ENCODE measurements at places on chromosomes 7 and 10.

- no peak for DNase-seq
Observed at GRCh38 chr10:92800134-92800733, 48.1 kb upstream of the EXOC6 start.

GRCh38 chr10:132141076-132141475 lies 45.7 kb upstream of the DPYSL4 start:
- no peak for DNase-seq

DNA sequence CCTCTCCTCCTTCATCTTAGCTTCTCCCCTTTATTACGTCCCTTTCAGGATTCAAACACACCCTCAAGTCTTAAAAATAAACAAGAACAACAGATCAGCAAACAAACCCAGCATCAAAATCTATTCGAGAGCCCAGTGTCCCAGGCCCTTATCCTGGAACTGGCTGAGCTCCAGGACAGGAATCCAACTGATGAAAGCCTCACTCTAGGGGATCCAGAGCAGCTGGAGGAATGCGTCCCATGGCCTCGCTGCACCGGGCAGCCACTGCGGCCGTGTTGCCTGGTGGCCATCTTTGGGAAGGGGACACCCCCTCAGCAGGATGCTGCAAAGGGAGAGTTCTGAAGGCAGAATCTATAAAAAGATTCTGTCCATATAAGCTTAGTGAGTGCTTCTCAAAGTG lies 156.5 kb upstream of the BMPER start:
- DNase-seq: no peak

- peak; percentile 33 for DNase-seq
Observed at GRCh38 chr7:42198974-42199668, 37.9 kb downstream of the GLI3 start.

GRCh38 chr7:105640956-105641810 lies 59.9 kb upstream of the EFCAB10 start:
- DNase-seq: no peak

DNA sequence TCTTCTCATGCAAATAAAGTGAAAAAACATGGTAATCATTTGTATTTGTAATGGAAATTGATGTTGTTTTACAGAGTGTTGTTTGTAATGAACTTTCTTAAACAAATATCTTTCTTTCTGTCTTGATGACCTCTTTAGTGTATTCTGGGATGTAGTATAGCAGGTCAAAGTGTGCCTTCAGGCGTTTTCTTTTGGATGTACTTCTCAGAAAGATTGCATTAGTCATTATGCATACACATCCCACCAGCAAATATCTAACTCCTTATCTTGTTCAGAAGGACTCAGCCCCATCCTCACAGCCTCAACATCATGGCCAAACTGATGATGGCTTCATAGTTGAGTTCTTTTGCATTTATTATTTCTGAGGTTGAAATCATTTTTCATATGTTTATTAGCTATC lies 124.7 kb downstream of the LRRC18 start:
- DNase-seq: no peak

- no peak for DNase-seq
Observed at GRCh38 chr10:114499630-114500190, 95.4 kb upstream of the AFAP1L2 start.

- no peak for DNase-seq
Observed at GRCh38 chr10:102402512-102402896, 7.0 kb downstream of the NFKB2 start.

GRCh38 chr10:126919426-126919825 lies 14.2 kb downstream of the DOCK1 start:
- DNase-seq: no peak

- DNase-seq: no peak
Observed at GRCh38 chr7:115066050-115066449, 144.2 kb downstream of the MDFIC start.

GRCh38 chr10:125249948-125250347 lies 89.6 kb upstream of the CTBP2 start:
- DNase-seq: no peak

GRCh38 chr7:7151285-7151684 lies 31.1 kb upstream of the C1GALT1 start:
- DNase-seq: no peak

- no peak for DNase-seq
Observed at GRCh38 chr10:98030093-98030821, at the start of gene CRTAC1. Gene CRTAC1, minus strand, starts transcription at chr10:98030621. Its CDS starts 149 bp downstream, at chr10:98030472.

DNA sequence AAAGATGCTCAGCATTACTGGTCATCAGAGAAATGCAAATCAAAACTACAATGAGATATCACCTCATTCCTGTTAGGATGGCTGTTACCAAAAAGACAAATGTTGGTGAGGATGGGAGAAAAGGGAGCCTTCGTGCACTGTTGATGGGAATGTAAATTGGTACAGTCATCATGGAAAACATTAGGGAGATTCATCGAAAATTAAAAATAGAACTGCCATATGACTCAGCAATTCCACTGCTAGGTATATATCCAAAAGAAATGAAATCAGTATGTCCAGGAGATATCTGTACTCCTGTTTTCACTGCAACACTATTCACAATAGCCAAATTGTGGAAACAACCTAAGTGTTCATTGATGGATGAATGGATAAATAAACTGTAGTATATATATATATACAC lies 228.1 kb downstream of the ACTR3B start:
- no peak for DNase-seq

DNA sequence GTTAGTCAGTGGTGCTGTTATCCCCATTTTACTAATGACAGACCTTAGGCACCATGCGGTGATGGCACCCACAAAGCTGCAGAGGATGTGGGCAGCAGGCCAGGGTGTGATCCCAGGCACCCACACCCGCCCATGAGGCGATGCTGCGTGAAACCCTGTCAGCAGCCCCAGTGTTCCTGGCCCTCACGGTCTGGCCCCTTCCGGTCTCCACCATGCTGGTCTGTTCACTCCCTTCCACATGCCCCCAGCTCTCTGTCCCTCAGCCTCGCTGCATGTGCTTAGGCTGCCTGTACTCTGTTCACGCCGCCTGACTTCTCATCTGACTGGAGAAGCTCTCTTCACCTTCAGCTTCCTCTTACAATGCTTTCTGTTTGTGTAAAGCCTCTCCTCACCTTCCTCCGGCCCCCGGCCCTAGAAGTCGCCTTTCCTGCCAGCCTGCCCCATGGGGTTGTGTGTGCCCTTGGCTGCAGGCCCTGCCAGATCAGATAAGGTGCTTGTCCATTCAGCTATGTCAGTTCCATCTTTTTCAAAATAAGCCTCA lies 17.6 kb upstream of the ORAI2 start:
- DNase-seq: no peak

DNA sequence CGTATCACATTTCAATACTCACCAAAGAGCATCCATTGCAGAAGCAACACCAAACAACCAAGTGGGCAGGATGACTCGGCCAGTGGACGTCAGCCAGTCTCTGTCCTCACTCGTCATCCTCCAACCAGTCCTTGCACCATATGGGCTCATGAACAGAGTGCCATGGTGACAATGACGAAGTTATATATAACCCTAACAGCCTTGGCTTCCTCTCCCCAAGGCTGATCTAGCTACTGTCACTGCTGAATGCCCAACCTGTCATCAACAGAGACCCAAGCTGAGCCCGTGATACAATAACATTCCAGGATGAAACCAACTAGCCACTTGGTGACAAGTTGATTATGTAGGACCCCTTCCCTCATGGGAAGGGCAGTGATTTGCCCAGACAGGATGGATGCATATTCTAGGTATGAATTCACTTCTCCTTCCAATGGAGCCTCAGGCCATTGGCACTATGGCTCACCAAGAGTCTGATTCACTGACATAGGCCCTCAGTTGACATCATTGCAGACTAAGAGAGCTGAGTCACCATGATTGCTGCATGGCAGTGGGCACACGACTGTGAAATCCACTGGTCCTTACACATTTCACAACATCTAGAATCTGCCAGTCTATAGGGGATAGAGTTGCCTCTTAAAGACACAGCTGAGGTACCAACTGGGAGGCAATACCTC lies 26.3 kb upstream of the PPIF start:
- no peak for DNase-seq

DNA sequence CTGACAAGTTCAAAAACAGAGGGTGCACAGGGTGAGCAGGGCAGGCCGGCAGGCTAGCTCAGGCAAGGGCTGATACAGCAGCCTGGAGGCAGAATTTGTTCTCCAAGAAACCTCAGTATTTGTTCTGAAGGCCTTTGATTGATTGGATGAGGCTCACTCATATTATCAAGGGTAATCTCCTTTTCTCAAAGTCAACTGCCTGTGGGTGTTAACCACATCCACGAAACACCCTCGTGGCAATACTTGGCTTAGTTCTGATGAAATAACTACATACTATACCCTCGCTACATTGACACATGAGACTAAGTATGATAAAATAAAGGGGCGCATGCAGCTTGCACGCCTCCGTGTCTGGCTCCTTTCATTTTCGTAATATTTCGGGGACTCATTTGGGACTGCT lies 4.4 kb upstream of the PPP2R2D start:
- no peak for DNase-seq

Measured in astrocyte of the cerebellum (primary cell).